ENCODE measurements at places on chromosomes 2 and 18.

GRCh38 chr2:201100497-201100896 lies 15.5 kb upstream of the CFLAR start:
- no peak for DNase-seq

DNA sequence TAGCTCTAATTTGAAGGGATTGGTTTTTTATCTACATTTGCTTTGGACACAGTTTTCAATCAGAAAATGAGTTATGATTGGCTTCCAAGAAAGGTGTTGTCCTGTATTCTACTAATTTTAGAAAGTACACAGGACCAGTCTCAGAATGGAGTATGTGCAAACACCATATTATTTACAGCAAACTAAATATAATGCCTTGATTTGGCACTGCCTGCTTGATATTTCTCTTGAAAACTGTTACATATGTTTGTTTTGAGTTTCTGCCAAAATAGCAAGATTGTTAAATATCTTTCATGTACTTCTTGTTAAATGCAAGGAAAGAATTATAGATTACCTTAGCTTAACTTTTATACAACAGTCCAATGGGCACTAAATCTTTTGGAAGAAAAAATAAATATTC lies 694.9 kb downstream of the KCNJ3 start:
- DNase-seq = no peak

GRCh38 chr2:32738939-32739338 lies 111.1 kb downstream of the TTC27 start:
- DNase-seq = no peak

DNA sequence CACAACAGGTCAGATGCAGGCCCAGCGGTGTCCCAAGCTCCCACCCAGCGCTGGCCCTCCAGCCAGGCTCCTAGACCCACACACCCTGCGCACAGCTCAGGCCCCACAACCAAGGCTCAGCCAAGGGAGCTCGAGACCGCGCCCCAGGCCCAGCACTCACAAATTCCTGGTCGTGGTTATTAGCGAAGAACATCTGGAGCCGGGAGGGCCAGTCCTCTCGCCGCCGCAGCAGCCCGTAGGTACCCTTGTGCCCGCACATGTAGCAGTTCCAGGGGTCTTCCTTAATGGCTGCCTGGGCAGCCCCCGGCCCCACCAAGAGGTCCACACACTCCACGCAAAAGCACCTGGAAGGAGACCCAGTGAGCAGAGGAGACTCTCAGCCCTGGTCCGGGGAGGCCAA lies 75.6 kb upstream of the POMC start:
- DNase-seq = no peak

DNA sequence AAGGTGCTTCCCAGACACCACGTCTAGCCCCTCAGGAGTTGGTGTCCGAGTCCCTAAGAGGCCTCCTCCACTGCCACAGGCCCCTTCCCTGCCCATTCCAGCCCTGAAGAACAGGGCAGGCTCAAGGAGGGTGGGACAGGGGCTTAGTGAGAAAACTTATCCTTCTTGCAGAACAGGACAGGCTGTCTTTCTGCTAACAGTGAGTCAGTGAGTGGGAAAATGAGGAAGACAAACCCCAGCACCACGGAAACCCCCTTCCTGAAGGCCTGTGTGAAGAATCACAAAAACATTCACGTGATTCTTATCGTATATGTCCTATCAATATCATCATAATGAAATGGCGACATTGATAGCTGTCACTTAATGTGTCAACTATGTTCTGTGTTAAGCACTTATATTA lies 9.8 kb downstream of the FZD7 start:
- no peak for DNase-seq

DNA sequence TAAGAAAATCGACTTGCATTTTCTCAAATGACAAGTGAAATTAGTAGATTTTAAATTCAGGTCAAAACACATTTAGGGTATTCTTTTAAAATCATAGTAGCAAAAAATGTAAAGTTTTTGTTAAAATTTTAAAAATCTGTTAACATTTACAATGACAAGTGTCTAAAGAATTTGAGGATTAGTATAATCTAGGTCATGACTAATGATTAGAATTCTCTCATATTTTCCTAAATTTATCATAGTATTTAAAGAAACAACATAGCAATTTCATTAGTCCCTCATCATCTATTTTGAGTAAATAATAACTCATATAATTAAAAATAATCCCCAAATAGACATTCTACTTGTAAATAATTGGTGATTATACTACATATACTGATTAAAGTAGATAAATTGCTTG lies 23.6 kb downstream of the THUMPD2 start:
- DNase-seq = no peak

- no peak for DNase-seq
These were observed 77.4 kb upstream of the TAF1B start for GRCh38 chr2:9765611-9766531.

GRCh38 chr2:43196768-43197587 lies 29.4 kb downstream of the ZFP36L2 start:
- DNase-seq = no peak

DNA sequence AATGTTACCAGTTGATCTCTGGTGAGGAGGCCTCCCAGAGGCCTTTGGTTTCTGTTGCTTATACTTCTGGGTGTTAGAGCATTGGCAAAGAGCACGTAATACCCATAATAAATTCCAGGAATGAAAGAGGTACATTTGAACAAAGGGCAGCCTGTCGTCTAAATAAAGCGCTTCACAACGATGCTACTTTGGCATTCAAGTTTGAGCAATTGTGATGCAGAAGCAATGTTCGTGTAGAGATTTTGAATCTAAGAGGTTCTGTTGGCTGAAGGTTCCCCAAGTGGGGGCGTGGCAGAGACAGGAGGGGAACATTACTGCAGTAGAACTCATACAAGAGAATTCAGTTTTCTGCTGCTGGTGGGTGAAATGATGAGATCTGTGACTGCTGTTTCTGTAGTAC lies 27.8 kb downstream of the ZNF532 start:
- no peak for DNase-seq

DNA sequence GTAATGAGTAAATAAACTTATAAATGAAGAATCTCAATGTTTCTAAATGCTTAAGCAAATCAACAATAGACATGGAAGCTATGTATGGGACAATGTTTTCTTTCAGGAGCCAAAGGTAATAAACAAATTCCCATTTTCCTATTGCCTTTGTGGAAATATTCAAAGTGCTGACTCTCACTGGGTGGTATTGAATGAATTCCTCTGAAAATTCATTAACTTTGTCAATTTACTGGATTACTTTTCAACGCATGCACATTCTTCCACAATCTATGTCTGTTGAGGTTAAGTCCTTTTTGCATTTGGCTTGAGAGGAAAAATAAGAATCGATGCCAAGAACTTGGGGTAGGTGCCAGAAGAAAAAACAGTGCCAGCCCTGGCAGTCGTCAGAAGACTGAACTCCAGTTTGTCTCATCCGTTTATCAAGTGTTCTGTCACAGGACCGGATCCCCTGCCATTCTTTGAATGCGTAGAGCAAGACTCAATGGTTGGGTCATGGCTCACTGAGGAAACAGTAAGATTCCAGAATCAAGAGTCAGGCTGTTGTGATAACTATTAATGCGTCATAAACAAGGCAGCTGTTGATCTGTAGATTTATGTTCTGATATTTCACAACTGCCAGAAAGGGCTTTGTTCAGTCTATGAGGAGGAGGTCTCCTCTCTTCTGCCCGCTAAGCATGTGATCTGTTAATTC lies 133.3 kb downstream of the GFPT1 start:
- no peak for DNase-seq

GRCh38 chr2:96157649-96158553 lies 12.7 kb upstream of the DUSP2 start:
- DNase-seq = peak; percentile 25

- DNase-seq = no peak
These were observed 16.3 kb downstream of the CNDP2 start for GRCh38 chr18:74512321-74513053.

DNA sequence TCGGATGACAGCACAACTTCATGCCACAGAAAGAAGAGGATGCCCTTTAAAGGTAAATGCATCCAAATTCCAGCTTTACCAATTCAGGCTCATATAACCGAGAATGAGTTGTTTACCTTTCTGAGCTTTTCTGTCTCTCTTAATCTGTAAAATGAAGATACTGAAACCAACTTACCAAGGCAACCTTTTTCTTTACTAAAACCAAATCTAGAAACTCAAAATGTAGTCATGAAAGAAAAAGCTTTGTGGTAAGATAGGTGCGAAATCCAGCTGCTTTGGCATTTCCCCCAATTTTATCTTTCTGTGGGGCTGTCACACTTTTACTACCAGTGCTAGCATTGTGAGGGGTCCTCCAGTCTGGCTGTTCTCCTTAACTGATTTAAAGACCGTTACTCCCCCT lies 240.4 kb downstream of the IKZF2 start:
- DNase-seq = no peak

- DNase-seq = no peak
These were observed 111.9 kb downstream of the C1D start for GRCh38 chr2:67950919-67951318.

DNA sequence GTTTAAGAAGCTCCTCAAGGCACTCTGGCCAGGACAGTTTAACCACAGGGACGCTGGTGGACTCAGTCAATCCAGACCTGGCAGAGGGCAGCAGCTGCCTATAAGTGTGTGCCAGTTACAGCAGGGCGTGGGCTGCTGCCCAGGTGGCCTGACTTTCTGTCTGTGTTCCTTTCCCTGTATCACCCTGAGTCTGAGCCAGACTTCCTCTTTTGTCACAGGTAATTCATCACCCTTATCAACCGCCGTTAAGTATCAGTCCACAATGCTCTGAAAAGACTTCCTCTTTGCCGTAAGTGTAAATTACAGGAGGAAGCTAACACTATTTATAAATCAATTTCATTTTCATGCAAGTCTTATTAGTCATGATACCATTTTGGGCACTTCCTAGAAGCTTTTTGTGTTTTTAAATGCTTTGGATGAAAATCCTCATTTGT lies 7.0 kb downstream of the LPIN1 start:
- peak; percentile 92 for DNase-seq

DNA sequence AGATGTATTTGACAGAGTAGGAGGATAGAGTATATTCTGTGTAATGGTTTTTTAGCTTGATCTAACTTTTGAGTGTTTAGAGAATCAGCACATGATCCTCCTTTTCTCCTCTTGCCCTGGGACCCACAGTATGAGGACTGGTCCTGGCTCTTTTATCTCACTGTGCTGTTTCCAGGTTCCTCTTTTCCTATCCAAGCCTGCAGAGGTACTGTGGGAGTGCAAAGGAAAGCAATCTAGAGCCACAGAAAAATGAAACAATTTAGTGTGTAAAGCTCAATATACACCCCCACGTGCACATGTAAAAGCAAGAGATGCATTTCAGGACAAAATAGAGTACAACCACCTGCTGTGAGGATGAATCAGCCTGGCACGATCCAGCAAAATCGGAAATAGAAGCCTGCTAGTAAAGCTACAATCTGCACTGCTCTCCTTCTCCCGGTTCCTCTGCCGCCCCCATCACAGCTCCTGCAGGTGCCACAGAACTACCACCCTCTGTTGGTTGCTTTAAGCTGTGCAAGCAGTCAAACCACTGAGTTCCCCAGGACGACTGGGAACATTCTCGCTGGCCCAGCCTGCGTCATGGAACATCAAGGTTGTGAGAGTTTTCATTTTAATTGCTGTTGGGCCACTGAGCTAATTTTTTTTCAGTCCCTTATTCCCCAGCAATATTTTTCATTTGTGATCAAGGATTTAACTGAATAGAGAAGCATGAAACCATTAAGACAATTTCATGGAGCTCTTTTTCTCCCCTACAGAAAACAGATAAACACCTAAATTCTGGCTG lies 47.8 kb upstream of the MAPRE3 start:
- DNase-seq = peak; percentile 72

DNA sequence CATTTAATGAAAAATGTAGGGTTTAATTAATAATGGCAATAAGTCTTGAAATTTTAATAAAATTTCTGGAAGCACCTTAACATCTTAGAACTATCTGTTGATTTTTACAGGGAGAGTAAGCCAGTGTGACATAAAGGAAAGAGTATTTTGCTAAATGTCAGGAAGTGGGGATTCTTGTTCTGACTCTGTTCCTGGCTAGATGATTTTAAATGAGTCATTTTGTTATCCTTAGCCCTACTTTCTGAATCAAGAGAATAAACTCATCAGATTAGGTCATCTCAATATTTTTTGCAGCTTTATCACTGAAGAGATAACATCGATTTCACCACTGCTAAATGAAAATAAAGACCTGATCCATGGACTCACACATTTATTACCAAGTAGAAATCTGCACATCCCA lies 377.5 kb upstream of the CYRIA start:
- no peak for DNase-seq

All from KBM-7 (cell line).